ENCODE measurements at places on chromosomes 3 and 15.

DNA sequence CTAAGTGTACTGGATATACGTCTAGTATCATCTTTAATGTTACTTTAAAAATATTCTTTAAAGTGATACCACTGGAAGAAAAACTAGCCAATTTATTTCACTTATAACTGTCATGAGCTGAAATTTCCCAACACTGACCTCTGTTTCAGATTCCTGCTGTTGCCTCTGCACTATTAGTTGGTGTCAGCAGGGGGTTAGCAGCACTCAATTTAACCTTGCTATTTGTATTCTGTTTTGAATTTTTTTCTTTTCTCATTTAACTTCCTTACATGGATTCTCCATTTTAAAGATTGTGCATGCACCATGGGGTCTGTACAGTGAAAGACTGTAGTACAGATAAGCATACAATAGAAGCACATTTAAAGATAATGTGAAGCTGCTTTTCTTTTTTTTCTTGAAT lies 169.2 kb downstream of the UBE2E2 start:
- DNase-seq: no peak

DNA sequence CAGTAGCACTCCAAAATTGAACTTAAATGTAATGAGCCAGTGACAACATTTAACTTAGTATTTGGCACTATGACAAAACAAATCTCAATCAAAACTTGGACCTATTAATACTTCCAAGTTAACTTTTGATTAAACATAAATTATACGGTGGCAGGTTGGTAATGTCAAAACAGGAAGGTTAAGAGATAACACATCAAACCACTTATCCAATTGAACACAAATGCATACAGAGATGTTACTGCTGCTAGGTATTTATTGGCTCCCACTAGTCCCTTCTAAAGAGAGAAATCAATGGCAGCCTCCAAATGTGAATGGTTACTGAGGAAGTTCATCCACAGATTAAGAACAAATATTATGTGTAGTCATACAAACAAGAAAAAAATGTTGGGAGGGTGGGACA lies 1.8 kb downstream of the GSK3B start:
- no peak for DNase-seq

- no peak for DNase-seq
Measured at GRCh38 chr3:113136071-113136470, 75.3 kb upstream of the BOC start.

DNA sequence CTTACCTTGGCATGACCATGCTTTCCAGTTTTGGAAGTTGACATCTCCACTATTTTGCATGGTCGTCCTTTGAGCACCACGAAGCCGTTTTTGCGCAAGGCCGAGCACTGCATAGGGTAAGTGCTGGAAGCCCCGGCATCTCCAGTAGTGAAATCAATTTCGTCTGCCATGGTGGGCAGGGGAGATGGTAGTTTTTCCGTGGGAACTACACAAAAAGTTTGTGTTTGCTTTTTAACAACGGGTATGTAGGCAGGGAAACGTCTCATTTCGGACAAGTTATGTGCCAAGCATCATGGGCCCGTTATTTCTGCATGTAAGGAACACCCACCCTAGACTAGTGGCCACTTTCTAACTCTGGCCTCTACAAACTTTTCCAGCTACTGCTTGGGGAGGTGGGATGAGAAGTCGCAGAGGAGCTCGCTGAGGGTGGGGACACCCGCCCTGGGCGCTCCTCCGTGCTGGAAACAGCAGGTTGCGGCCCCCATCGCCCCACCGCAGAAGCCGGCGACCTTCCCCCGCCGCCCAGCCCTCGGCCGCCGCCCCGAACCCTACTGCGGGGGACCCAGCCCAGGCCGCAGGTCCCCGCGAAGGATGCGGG lies 701 bp downstream of the EIF5A2 start:
- no peak for DNase-seq

All from activated CD8-positive, alpha-beta memory T cell treated with anti-CD3 and anti-CD28 coated beads for 1 hour (primary cell).